CD4-positive, alpha-beta memory T cell (primary cell): ENCODE measurements at places on chromosomes 12 and 14.

- no peak for DNase-seq
Observed at GRCh38 chr14:73324533-73324932, 87.2 kb downstream of the PAPLN start.

GRCh38 chr12:57842342-57843294 is 3.9 kb downstream of the CTDSP2 start:
- peak; percentile 34 for DNase-seq

GRCh38 chr12:122946690-122947341 is 19.4 kb downstream of the ABCB9 start:
- DNase-seq, result peak; percentile 80

- DNase-seq, result no peak
Observed at GRCh38 chr14:77543240-77543551, 44.6 kb upstream of the ISM2 start.

- no peak for DNase-seq
Observed at GRCh38 chr12:92762773-92763172, 60.0 kb downstream of the PLEKHG7 start.

- no peak for DNase-seq
Observed at GRCh38 chr12:20188930-20189653, 179.2 kb upstream of the PDE3A start.

GRCh38 chr12:132746613-132747012 is 15.0 kb downstream of the ANKLE2 start:
- DNase-seq, result no peak
